ENCODE measurements at places on chromosomes 7 and 10.

DNA sequence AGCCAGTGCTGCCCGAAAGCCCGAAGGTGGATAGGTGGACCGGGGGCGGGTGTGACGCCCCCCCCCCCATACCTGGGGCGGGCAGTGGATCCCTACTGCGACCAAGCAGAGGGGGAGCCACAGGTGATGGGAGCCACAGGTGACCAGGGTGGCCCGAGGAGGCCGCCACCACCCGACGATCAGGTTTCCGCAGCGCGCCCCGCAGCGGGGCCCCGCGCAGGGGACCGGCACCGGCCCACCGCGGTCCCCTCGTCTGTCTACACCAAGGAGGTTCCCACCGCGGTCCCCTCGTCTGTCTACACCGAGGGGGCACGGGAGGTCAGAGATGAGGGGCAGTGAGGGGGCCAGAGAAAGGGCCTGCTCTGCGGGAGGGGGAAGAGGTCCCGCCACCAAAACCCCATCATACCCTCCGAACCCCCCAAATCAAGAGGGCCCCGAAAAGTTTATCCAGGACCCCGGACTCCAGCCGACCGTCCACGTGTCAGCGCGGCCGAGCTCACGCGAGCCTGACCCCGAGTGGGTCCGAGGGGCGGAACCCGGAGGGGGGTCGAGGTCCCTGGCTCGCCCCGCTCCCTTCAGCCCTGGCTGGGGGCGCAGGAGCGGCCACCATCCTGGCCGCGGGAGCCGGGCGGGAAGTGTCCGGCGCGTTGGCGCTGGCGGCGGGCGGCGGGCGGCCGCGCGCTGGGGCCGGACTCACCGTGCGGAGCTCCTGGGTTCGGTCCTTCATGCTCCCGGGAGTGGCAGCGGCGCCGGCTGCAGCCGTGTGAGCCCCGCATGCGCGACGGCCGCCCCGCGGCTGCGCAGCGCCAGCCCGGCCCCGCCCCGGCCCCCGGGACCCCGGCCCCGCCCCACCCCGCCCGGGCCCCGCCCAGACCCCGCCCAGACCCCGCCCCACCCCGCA lies at the start of gene STX1A:
Gene STX1A, minus strand, starts transcription at position 765 of the 901 bp plus-strand sequence. Its CDS starts 38 bp downstream, at position 727.
- peak; percentile 75 for DNase-seq

- no peak for DNase-seq
Observed at GRCh38 chr7:136845899-136846465, 22.5 kb upstream of the CHRM2 start.

GRCh38 chr10:122471531-122472177 lies 10.3 kb downstream of the HTRA1 start:
- DNase-seq: no peak

- DNase-seq: no peak
Observed at GRCh38 chr7:50270531-50271018, 33.9 kb upstream of the IKZF1 start.

DNA sequence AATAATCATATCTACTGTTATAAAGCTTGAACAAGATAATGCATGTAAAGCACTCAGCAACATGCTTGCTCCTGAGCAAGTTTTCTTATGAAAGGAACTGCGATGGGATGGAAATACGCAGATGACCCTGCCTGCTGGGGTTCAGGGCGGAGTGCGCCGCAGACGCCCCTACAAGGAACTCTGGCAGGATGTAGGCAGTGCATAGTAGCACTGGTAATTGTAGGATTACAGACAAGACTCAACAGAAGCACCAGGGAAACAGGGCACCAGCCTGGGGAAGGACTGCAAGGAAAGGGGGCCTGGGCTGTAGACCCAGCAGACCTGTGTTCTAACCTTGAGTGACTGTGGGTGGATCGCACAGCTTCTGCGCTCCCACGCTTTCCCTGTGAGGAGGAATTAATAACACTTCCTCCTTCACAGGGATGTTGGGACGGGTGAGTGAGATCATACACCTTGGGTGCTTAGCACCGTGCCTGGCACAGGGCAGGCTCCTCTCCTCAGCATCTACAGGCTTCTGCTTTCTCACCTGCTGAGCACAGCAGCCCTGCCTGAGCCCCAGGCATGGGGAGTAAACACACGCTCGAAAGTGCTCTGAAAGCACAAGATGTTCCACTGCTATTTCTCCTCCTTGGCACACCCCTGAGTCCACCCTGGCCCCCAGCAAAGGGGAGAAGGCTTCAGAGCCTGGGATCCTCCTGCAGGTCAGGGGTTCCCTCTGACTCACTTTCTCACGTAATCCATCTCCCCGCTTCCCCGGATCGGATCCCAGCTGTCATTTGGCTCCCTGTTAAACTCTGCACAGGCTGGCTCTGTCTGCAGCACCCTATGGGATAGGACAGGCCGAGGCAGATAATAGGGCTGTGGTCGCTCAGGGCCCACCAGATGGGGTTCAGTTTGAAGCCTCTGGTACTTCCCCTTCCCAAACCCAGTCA lies 19.2 kb downstream of the ITPRIP start:
- no peak for DNase-seq

DNA sequence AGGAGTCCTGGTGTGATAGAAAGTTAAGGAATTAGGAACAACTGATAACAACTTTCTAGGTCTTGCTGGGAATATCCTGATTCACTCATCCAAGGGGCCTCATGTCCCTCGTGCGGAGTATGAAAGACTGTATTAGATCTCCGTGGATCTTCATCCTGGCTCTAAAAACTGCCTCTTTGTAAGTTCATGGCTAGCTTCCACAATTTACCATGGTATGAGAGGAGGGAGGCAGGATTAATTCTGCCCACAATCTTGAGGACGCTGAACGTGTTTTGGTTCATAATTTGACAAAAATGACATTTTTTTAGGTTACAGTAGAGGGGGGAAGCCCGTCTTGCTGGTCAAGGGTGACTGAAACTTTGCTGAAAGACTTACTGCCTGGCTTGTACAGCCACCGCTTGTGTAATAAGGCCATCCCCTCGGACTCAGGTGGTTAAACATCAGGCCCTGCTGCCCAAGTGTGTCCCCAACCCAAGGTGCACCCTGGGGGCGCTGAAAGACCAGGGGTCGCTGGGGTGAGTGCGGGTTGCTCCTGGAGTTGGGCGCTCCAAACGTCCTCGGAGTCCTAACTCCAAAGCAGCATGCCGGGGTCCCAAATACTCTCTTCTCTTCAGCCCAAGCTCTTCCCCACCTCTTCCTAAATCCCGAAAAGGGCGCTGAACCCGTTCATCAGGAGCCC lies 733 bp downstream of the HIBADH start:
- DNase-seq: no peak

GRCh38 chr10:94027197-94027596 lies 33.5 kb downstream of the PLCE1 start:
- no peak for DNase-seq

DNA sequence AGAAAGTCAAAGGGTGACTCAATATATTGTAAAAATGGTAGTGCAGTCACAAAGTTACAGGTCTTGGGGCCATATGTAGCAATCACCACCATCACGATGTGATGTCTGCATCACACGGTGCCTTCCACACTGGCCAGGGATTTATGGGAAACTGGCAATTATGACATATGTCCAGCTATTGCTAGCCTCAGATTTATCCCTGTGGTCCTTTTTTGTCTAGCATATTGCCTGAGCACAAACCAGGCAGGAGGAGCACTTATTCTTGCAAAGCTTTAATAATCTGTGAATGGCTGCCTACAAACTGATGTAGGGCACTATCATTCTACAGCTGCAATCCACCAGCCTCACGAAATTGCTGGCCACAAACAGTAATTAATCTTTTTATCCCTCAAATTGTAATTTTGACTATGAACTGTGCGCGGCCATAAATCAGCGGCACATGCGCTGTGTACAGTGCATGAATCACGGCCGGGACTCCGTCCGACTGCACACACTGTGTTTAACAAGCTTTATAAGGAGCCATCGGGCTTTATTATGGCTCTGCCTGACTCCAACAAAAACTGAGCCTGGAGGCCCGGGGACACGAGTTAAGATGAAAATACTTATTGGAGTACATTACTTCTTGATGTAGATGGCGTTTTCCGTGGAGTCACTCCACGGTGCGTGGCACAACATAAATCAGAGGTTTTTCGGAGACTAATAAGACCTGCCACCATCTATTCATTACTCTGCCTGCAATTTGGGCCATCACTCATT lies 115.2 kb downstream of the EBF3 start:
- DNase-seq: no peak

DNA sequence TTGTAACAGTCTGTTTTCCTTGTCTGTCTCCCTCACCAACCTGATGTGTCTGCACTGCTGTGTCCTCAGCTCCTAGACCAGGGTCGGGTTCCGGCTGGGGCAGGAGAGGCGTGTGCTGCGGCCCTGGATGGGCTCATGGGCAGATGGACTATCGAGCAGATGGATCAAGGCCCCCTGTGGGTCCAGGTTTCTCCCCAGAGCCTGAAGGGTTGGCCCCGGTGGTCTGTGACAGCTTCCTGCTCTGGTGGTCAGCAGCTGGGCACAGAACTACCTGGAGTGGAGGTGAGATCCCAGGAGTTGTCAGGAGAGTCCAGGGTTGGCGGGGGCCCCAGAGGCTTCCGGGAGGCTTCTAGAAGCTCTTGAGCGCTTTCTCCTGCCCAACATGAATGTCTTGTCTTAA lies 75.1 kb downstream of the GRK5 start:
- no peak for DNase-seq

- peak; percentile 59 for DNase-seq
Observed at GRCh38 chr7:128830231-128831177, at the start of gene FLNC. Gene FLNC, plus strand, starts transcription at chr7:128830406. Its CDS starts 232 bp downstream, at chr7:128830638.

GRCh38 chr10:117499248-117500105 lies 43.1 kb upstream of the EMX2 start:
- no peak for DNase-seq

- DNase-seq: no peak
Observed at GRCh38 chr10:101444058-101444898, 90.3 kb downstream of the BTRC start.

DNA sequence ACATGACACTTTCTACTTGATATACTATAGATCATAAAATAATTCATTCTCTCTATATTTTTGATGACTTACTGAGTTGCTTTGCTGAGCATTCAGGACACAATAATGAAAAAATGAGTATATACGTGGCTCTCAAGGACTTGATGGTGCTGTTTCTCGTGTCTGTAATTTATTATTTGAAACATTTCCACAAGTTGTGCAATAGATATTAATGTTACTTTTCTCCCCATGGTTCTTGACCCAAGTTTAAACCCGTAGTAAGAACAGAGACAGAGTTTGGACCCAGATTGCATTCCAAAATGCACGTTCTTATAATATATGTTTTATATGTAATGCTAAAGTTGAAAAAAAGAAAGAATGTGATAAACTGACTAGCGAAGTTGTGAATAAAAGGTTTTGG lies 94.2 kb upstream of the FAM3C start:
- no peak for DNase-seq

GRCh38 chr7:44235582-44236332 lies 35.0 kb downstream of the YKT6 start:
- no peak for DNase-seq

DNA sequence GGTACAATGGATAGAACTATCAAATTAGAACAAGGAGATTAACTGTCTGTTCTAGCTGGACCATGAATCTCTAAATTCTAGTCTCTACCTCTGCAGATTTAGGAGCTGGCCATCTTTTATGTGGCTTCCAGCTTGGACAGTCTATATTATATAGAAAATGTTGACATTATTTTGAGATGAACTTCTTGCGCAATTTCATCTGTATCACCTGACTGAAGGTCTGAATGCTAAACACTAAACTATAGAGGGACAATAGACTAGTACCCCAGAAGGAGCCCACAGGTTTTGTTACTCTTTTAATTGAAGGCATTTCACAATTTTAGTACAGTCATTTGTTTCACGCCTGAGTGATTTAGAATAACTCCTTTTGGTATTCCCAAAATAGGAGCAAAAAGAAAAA lies 222.4 kb upstream of the ANKRD30A start:
- no peak for DNase-seq

- DNase-seq: no peak
Observed at GRCh38 chr7:136403591-136403990, 426.4 kb upstream of the MTPN start.

DNA sequence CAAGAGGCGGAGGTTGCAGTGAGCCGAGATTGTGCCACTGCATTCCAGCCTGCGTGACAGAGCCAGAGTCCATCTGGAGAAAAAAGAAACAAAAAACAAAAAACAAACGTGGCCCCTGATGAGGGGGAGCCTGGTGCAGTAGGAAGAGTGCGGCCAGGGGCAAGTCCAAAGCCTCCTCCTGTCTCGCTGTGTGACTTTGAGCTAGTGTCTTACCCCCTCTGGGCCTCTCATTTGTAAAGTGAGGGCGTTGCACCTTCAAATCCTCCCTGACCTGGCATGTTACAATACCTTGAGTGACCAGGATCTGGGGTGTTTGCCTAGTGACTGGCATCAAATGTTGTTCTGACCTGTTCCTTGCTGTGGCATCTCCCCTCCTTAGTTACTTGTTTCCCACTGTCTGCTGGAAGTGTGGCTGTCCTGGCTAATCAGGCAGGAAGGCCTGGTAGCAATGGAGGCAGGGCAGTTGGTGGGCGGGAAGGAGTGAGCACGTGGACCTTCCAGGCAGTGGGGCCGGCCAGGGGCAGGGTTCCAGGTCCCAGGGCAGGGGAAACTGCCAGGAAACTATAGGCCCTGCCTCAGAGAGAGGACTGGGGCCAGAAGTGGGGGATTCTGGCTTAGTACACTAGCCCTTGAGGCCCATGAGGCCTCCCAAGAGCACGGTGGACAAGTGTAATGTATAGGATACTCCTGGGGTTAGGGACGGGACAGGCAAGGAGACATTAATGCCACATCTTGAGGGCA lies 24.5 kb upstream of the GOLGA7B start:
- DNase-seq: no peak

- no peak for DNase-seq
Observed at GRCh38 chr7:29038463-29038862, 80.3 kb upstream of the TRIL start.

DNA sequence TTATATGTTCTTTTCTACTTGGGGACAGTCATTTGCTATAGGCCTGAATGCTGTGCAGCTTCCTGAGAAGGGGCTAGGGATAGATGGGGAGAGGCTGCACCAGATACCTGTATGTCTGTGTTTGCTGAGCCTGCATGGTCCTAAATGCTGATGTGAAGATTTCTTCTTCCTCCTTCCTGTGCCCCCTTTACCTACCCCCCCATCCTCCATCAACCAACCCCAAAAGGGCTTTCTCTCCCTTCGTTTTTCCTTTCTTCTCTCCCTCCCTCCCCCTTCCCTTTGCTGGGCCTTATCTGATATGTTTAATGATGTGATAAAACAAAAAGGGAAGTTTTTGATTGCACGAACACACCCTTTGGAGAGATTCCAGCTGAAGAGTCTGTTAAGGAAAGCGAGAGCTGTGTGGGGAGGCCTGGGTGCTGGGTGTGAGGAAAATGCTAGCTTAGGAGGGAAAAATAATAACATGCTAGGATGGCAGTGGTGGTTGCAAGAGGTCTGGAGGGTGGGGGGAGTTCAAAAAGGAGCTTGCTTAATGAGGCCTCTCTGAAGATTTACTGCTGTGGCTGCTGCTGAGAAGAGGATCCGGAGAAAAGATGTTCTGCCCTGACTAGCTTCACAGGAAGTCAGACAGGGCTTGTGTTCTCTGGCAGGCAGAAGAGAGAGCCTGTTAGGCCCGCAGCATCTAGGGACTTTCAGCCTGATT lies 101.8 kb downstream of the SAMD9 start:
- no peak for DNase-seq

GRCh38 chr7:114979388-114979787 lies 57.5 kb downstream of the MDFIC start:
- DNase-seq: no peak

All from HTR-8/SVneo (cell line).